ENCODE measurements at places on chromosomes 2 and 18.

DNA sequence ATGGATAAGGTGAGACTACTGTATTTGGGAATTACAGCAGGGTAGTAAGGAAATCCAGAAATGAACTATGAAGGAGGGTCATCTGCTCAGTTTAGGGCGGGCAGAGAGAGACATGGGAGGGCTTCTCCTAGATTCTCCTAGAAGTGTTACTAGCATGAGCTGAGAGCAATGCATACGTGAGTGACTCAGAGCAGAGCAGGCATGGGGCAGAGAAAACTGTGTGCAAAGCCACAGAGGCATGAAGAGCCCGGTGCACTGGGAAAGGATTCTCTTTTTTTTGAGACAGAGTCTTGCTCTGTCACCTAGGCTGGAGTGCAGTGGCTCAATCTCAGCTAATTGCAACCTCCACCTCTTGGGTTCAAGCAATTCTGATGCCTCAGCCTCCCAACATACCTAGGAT, 116.2 kb downstream of the SOCS6 start:
- no peak for DNase-seq

- DNase-seq: no peak
Observed at GRCh38 chr18:58640428-58640805, 11.5 kb upstream of the ALPK2 start.

- peak; percentile 92 for DNase-seq
Observed at GRCh38 chr2:212940816-212941215, 210.6 kb downstream of the IKZF2 start.

DNA sequence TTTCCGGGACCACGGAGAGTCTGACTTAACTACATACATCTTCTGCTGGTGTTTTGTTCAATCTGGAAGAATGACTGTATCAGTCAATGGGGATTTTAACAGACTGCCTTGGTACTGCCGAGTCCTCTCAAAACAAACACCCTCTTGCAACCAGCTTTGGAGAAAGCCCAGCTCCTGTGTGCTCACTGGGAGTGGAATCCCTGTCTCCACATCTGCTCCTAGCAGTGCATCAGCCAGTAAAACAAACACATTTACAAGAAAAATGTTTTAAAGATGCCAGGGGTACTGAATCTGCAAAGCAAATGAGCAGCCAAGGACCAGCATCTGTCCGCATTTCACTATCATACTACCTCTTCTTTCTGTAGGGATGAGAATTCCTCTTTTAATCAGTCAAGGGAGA, 23.1 kb downstream of the ICOS start:
- DNase-seq: no peak

- no peak for DNase-seq
Observed at GRCh38 chr2:46996300-46996843, 80.8 kb upstream of the MCFD2 start.

GRCh38 chr18:65415098-65415497, 335.7 kb upstream of the CDH7 start:
- no peak for DNase-seq

GRCh38 chr2:200347301-200347700, 40.8 kb downstream of the SPATS2L start:
- DNase-seq: no peak

DNA sequence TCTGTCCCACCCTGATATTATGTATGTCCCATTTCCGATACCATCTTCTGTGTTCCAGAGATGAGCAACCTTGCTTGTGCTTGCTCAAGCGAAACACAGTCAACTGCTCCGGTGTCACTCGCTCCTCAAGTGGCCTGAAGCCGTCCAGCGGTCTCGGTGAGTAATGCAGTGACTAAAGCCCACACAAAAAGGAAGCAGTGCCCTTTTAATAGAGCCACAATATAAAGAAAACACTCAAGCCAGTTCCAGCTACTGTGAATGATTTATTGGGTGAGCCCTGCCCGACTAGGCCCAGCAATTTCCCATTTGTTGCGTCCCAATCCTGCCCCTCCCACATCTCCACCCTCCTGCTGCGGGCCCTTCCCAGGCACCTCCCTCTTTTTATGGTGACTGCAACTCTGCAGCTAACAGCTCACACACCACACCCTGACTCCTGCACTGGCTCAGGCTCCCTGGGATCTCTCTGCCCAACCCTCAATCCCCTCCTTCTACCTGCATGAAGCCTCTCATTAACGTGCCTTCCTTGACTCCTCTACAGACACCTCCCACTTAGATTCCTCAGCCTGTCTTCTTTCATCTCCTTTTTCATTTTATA, 44.2 kb upstream of the DSC1 start:
- DNase-seq: no peak

GRCh38 chr2:238096311-238097011, 3.7 kb upstream of the ESPNL start:
- DNase-seq: peak; percentile 57

- no peak for DNase-seq
Observed at GRCh38 chr18:42306594-42306980, 351.6 kb downstream of the PIK3C3 start.

DNA sequence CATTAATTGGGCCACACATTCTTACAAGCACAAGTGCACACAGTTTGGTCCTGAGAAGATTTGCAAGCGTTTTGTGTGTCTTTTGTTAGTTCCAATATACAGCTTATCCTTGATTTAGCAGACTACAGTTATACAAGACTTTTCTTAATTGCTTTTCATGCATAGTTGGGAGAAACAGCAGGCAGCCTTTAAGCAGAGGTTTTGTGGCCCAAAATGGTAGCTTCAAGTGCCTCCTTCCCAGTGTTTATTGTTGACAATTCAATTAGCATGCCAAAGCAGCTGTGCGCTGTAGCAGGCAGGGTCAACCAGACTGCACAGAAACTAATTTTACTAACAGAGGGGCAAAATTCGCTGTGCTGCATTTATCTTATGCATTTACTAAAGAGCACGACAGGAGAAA, 47.5 kb downstream of the FRZB start:
- DNase-seq: peak; percentile 56

DNA sequence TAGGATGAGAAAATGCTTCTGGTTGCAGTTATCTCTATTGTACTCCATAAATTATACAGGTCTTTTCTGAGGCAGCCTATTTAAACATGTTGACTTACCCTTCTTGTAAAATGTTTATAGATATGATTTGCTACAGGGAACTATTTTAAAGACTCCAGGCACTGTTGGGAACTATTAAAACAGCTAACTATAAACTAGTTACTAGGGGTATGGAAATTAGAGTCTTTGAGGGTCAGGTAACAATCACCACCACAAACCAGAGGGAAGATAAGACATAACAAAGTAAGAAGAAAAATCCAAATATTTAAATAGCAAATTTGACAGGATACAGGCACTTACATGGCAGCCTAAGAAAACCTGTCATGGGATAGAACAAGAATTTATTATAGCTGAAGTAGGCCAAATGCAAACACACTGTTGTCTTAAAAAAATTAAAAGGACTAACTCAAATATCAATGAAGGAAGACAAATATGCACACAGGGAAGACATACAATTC, 251.0 kb upstream of the CWC22 start:
- no peak for DNase-seq

DNA sequence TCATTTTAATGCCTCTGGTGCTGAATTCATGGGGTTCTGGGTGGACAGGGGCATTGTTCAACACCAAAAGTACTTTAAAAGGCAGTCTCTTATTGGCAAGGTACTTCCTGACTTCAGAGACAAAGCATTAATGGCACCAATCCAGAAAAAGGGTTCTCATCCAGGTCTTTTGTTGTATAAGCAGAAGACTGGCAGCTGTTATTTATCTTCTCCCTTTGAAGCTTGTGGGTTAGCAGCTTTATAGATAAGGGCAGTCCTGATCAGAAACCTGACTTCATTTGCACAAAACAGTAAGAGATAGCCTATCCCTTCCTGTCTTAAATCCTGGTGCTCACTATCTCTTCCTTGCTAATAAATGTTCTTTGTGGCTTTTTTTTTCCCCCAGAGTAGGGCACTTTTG, 68.8 kb downstream of the VPS54 start:
- DNase-seq: no peak

GRCh38 chr2:239152239-239152915, 248.4 kb downstream of the HDAC4 start:
- DNase-seq: no peak

DNA sequence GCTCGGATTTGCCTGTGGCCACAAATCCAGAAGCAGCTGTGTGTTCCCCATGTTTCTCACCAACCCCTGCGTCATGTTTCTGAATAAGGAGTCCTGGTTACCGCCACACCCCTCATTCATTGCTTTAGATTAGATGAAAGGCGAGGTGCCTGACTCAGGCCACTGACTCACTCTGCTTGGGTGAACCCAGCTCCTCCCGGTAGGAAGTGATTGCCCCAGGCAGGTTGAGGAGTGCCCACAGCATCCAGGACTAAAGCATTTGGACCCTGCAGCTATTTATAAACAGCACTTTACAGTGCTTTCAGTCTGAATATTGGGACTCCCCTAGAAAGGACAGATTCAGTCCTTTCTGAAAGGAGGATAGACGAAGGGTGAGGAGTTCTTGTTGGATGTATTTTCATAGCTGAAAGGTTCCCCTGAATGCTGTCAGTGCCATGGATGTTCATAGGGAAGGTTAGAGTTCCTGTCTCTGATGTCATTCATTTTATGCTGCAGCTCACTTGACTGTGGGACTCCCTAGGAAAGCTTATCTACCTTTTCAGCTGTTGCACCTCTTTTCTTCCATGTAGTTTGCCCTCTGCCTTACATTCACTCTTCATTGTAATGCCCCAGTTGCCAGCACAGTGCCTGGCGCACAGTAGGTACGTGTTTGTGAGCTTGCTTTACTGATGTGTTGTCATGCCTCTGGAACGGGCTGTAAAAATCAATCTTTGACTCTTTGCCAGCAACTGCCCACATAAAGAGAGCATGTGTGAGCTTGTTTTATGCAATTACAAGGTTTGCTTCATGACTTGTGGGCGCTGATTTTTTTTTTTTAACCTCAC, 14.9 kb downstream of the ITGA6 start:
- peak; percentile 18 for DNase-seq

DNA sequence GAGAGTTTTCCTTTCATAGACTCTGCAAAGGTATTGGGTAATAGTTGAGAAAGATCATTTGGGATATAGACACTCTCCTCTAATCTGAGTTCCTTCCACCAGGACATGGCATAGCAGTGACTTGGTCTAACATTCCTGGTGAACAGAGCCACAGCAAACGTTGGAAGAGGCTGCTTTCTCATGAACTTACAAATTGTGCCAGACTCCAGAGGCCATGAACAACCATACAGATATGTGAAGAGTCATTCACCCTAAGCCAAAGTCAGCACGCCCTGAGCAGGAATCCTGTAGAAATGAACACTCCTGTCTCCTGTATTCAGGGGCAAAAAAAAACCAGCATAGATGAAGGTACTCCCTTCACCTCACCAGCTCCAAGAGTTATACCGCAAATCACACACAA, 152.8 kb downstream of the TMEM18 start:
- DNase-seq: no peak

Data from NCI-H1105 (cell line).